ENCODE measurements at places on chromosomes 1 and 21. TPM values are rescaled to one million over a fixed set of nuclear protein-coding genes. Genes with fewer than 3 reads are reported as not detected.

Gene KPRP
- total RNA-seq, result not detected

Gene FMO4
- 12.7 TPM for total RNA-seq

Gene CD101
- total RNA-seq, result 0.15 TPM

Gene KLHDC8A
- total RNA-seq, result not detected

Gene TFF2
- total RNA-seq, result 0.25 TPM

Gene MTARC1
- 77.4 TPM for total RNA-seq

Gene PTPN22
- 0.38 TPM for total RNA-seq

Gene NPL
- total RNA-seq, result 15.0 TPM

Gene APCS
- 1,727 TPM for total RNA-seq

DNA sequence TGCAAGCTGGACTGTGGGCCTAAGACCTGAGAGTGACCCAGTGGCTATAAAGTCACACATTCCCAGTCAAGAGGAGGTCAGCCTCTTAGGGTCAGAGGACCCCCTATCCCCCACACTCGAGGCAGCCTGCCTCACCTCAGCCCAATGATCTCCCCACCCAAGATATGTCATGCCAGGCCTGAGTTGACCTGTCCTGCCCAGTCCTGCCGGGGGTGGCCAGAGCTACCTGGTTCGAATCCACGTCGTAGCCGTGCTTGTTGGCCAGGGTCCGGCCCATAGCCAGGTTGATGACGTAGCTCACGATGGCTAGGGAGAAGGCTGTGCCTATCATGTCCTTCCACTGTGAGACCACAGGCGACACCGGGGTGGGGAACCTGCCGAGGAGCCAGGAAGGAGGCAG is 15.6 kb downstream of the SLC26A9 start:
- no peak for DNase-seq

- no peak for DNase-seq
Observed at GRCh38 chr1:109827466-109827865, 63.7 kb upstream of the EPS8L3 start.

DNA sequence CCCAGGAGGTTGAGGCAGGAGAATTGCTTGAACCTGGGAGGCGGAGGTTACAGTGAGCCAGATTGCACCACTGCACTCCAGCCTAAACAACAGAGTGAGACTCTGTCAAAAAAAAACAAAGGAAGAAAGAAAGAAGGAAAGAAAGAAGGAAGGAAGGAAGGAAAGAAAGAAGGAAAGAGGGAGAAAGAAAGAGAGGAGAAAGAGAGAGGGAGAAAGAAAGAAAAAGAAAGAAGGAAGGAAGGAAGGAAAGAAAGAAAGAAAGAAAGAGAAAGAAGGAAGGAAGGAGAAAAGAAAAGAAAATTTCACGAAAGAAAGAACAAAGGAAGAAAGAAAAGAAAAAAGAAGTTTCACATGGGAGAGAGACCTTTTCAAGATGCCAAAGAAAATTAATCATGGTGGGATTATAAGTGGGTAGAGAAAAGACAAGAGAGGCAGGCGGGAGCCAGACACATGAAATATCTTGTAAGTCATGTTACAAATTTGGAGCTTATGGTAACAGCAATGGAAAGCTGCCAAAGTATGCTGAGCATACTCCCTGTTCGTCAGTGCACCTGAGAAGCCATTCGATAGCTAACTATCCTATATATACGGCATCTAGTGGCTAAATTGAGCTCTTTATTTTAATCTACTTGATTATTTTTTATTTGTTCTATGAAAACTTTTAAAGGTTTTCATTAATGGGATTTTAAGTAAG is 41.3 kb upstream of the TNFSF4 start:
- no peak for DNase-seq

- DNase-seq, result no peak
Observed at GRCh38 chr1:230283678-230284077, 142.5 kb downstream of the PGBD5 start.

DNA sequence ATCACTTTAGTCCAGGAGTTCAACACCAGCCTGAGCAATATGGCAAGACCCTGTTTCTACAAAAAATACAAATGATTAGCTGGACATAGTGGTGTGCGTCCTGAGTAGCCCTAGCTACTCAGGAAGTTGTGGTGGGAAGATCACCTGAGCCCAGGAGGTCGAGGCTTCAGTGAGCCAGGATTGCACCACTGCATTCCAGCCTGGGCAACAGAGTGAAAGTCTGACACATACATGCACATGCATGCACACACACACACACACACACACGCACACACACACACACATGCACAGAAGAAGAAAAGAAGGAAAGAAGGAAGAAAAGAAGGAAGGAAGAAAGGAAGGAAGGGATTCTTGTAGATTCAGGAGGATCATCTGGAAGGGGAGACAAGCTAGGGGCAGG is 104.4 kb upstream of the USP25 start:
- DNase-seq, result no peak

GRCh38 chr1:43376723-43377235 is 9.0 kb upstream of the ELOVL1 start:
- no peak for DNase-seq

DNA sequence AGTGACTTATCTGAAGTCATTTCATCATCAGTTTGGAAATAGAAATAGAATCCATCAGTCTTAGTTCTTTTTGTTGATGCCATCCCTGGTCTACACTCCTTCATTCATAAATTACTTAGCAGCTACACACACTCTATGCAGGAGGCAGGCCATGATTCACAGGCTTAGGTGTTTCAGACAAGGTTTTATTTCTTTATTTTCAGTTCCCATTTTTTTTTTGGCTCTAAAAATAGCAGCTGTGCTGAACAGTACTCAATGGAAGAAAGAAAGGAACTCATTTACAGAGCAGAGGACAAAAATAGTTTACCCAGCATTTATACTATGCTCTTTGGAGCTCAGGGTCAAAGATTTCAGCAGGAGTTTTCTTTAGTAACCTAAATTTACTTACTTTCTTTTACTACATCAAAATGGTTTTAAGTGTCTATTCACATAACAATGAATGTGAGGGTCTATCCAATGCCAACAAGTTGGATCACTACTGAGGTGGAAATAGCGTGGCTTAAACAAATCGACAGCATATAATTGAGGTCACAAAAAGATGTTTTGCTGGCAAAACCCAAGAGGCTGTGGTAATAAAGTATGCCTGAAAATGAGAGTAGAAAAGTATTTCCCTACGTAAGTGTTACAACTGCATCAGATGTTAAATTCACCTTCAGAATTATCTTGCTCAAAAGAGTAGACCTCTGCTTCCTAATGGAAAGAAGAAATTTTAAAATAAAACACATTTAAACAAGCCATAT is 7.7 kb downstream of the KRTAP19-8 start:
- no peak for DNase-seq

- DNase-seq, result no peak
Observed at GRCh38 chr21:25094695-25095094, 512.6 kb downstream of the MRPL39 start.

DNA sequence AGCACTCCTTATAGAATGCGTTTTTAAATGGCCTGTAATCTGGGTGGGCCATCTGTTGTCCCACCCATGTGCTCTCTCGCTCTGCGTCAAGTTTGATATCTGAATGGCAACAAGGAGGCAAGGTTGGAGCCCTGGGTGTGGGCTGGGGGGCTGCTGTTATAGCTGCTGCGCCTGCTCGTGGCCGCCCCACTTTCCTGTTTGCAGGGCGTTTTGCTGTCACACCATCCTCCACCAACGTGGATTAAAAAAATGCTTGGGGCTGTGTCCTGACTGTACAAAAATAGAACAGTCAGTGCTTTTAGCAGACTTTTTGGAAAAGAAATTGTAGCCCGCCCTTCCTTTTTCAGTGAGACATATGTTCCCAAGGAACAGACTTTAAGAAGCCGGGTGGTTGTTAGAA is 25.4 kb downstream of the UMODL1 start:
- DNase-seq, result no peak

DNA sequence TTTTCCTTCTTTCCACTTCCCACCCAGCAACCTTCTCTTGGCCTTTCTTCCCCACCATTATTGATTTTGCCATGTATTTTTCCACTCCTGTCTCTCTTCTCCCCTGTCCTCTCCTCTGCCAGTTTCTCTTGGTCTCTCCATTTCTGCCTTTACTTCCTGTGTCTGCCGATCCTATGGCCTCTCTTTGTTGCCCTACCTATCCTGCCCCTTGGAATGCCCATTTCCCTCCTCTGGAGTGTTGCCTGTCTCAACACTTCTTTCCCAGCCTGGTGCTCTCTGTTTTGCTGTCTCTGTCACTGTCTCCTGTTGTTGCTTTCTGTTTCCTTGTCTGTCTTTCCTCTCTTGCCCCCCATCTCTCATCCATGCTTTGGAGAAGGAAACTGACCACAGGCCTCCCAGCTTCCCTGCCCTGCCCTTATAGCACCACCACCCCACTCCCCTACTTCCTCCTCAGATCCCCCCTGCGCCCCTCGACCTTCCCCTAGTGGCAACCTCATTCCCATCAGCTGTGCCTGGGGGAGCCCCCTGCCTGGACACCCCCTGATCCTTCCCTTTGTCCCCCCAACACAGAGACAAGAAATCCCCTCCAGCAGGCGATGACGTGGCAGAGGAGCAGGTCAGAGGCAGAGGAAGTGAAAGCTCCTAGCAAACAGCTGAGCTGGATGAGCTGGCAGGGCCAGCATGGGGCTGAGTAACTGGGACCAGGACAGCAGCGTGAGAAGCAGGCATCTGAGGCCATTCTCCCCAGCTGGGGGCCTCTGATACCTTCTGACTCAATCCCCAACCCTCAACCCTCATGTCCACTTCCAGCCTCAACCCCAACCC is 6.6 kb upstream of the ETV3L start:
- no peak for DNase-seq

DNA sequence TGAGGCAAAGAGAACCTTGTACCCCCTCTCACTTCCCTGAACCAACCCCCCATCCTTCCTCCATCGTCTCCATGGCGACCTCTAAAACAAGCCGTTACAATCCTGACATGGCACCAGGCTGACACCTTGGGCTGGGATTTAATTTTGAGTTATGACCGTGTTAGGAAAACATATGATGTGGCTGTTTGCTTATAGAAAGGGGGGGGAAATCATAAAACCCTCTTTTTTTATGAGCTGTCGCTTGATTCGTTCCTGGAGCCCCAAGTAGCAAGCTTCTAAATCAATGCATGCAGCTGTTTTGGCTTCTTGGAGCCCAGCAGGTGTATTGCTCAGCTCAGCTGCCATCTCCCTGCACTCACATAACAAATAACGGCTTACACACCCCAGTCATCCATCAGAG is 301.2 kb upstream of the SPAG17 start:
- DNase-seq, result no peak

GRCh38 chr1:184952428-184952827 is 21.9 kb downstream of the NIBAN1 start:
- no peak for DNase-seq

GRCh38 chr1:95627244-95627643 is 393.2 kb downstream of the RWDD3 start:
- DNase-seq, result no peak

GRCh38 chr1:167943541-167943940 is 6.7 kb upstream of the MPC2 start:
- DNase-seq, result no peak

DNA sequence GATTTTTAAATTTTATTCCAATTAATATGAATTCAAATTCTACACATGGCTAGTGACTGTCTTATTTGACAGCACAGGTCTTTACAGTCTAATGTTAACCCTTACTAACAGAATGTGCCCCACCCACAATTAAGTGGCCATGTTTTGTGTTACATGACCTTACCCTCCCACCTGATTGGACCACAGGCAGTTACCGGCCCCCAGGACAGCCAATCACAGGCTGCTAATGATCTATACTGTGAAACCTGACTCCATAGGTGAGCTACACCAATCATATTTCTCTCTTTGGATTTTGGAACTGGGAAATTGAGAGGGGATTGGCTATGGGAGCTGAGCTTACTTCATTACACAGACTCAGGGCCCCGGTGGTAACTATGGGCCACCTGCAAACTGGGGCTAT is 27.5 kb downstream of the ZP4 start:
- DNase-seq, result no peak

GRCh38 chr1:85058311-85058710 is 10.0 kb upstream of the MCOLN3 start:
- no peak for DNase-seq

GRCh38 chr1:200905411-200906052 is 10.8 kb downstream of the INAVA start:
- DNase-seq, result no peak

- no peak for DNase-seq
Observed at GRCh38 chr1:234769986-234770795, 160.2 kb upstream of the IRF2BP2 start.

GRCh38 chr1:19922015-19922688 is 1.3 kb downstream of the PLA2G2E start:
- DNase-seq, result no peak

- DNase-seq, result peak; percentile 77
Observed at GRCh38 chr1:156591432-156592157, at the start of gene NAXE. Gene NAXE, plus strand, starts transcription at chr1:156591776. Its CDS starts 29 bp downstream, at chr1:156591805.

GRCh38 chr1:2050793-2051682 is 827 bp downstream of the PRKCZ start:
- DNase-seq, result no peak

DNA sequence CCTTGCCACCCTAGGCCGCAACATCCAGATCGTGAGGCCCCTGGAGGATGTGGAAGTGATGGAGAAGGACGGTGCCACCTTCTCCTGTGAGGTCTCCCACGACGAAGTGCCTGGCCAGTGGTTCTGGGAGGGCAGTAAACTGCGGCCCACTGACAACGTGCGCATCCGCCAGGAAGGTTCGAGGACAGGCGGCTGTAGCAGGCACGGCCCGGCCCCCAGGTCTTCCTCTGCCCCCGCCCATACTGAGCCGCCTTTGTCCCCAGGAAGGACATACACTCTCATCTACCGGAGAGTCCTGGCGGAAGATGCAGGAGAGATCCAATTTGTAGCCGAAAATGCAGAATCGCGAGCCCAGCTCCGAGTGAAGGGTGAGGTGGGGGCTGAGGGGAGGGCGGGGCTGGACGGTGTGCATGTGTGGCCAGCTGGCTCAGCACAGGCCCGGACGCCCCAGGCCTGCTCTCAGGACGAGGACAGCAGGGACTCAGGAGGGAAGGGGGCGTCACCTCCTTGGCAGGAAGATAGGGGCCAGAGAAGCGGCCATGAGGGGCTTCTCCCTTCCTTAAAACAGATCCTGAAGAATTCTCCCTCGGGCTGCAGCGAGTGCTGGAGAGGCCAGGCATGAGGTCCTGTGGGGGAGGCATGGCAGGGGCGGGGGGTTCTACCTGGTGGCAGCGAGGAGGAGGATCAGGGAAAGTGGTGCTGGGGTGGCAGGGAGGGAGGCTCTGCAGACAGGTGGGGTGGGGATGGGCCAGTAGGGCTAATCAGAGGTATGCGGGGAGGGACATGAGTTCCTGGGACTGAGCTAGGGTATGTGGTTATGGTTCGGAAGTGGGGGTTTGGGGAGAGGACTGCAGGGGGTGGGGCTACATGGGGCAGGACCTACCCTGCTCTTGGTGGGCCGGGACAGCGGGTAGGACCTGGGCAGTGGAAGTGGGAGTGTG is 69.9 kb downstream of the OBSCN start:
- peak; percentile 42 for DNase-seq

- no peak for DNase-seq
Observed at GRCh38 chr1:150164224-150164623, 14.5 kb downstream of the PLEKHO1 start.

DNA sequence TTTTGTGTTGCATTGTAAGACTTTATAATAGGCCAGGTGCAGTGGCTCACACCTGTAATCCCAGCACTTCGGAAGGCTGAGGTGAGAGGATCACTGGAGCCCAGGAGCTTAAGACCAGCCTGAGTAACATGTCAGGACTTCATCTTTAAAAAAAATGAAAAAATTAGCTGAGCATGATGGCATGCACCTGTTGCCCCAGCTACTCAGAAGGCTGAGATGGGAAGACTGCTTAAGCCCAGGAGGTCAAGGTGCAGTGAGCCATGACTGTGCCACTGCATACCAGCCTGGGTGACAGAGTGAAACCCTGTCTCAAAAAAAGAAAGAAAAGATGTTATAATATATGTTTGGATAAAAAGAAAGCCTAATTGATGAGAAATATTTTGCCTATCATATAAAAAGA is 34.9 kb downstream of the HMCN1 start:
- no peak for DNase-seq
